ENCODE measurements at places on chromosomes 16 and 17.

DNA sequence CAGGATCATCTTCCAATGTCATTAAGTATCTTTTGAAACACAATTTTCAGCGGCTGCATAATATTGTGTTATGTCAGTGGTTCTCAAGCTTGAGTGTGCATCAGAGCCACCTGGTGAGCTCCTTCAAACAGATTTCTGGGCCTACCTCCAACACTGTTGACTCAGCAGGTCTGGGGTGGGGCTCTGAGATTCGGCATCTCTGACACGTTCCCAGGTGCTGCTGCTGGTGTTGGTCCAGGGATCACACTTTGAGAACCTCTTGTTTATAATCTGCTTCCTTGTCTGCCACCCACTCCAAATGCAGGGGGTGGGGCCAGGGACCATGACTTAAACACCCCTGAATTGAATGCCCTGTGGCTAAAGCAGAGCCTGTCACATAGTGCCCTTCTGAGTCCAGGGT lies 73.8 kb upstream of the HNF1B start:
- DNase-seq = no peak

DNA sequence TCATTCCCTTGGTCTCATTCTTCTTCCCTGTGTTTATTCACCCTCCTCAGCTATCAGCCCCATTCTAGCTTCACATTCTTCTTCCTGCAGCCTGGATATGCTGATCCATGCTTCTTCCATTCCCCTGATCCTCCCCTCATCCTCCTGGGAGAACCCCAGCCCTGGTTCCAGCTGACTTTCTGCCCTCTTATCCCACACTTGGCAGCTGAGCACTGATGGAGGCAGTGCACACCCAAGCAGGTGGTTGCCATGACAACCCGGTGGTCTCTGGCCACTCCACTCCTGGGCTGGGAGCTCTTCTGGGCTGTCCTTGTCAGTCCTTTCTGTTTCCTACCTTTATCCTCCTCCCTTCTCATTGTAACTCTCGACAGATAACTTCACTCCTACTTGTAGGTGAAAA lies 16.7 kb upstream of the TUBG2 start:
- DNase-seq = no peak

DNA sequence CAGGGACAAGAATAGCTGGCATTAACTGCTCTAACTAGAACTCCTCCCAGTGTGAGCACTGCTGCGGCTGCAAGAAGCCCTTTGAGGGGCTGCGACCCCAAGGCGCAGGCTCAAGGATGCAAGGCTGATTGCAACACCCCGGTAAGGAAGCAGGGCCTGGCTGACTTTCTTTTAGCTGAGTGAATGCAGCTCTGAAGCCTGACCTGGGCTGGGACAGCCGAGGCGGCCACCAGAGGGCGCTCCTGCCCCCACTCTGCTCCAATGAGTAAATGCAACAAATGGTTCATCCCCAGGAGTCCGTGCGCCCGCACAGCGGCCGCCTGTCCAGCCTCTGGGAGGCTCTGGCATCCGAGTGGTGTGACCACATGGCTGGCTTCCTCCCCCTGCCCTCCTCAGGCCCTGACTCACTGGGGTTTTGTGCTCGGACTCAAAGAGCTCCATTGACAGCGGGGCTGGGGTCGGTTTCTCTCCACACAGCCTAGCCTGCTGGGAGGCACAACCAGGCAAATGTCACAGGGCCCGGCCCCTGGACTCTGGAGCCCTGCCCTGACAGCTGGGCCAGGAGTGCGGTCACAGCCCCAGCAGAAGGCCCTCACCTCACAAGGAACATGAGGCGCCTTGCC lies at the start of gene SMIM5:
SMIM5 (plus strand) TSS at position 572 of the 623 bp plus-strand sequence. CDS start 6,768 bp downstream, outside the sequence.
- DNase-seq = peak; percentile 25

DNA sequence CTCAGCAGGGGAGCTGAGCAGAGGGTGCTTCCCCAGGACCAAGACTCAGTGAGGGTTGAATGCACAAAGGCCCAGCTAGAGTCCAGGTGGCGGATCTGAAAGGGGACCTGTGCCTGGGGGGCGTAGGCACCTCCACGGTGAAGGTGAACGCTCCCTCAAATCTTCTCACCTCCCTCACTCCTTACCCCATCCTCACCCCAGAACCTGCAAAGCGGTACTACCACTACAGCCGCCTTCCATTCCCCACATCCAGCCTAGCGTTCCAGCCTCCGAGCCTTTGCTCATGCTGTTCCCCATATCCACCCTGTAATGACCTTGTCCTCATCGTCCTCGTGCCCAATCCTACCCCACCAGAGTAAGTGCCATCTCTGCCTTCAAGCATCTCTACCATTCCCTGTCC lies 30.6 kb downstream of the TRPV3 start:
- DNase-seq = no peak

DNA sequence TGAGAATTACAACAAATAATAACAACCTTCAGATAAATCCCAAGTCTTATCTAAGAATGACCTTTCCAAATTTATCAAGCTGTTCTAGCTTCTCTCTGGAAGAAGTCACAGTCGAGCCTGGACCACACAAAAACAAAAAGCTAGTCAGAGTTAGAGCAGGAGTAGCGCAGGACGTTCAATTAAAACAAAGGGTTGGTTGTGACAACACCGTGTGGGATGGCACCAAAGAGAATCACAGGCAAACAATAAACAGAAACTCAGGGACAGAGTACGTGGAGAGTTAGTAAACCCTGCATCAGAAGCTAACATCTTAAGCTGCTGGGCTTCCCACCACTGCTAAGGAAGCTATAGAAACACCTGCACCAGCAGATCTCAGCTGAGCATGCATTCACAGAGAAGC lies 23.8 kb downstream of the ARHGAP17 start:
- no peak for DNase-seq

DNA sequence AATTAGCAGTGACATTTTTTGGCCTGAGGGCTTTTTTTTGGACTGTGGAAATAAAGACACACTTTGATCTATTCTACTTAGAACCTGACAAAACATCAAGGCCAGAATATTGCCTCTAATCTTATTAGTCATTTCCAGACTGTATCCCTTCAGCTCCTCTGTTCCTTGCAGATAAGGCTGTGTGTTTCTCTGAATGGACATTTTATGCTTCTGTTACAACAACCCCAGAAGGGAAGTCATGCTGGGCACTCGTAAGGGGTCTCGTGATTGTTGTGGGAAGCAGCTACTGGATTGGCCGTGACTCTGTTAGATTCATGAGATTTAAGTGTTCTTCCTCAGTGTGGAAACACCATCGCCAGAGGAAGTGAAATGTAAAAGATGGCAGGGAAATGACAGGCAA lies 31.6 kb upstream of the HS3ST2 start:
- DNase-seq = no peak

GRCh38 chr17:4768298-4768697 lies 3.4 kb upstream of the TM4SF5 start:
- DNase-seq = no peak

GRCh38 chr17:4505187-4505586 lies 6.5 kb downstream of the SPNS2 start:
- DNase-seq = no peak

DNA sequence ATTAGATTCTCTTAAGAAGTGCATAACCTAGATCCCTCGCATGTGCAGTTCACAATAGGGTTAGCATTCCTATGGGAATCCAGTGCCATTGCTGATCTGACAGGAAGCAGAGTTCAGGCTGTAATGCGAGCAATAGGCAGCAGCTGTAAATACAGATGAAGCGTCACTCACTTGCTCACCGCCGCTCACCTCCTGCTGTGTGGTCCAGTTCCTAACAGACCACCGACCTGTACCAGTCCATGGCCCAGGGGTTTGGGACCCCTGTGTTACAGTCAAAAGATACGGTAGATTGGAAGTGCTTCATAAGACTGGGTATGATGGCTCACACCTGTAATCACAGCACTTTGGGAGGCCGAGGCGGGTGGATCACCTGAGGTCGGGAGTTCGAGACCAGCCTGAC lies 2.8 kb downstream of the STAT5A start:
- no peak for DNase-seq

GRCh38 chr17:32878211-32878610 lies 1.3 kb upstream of the MYO1D start:
- DNase-seq = no peak

DNA sequence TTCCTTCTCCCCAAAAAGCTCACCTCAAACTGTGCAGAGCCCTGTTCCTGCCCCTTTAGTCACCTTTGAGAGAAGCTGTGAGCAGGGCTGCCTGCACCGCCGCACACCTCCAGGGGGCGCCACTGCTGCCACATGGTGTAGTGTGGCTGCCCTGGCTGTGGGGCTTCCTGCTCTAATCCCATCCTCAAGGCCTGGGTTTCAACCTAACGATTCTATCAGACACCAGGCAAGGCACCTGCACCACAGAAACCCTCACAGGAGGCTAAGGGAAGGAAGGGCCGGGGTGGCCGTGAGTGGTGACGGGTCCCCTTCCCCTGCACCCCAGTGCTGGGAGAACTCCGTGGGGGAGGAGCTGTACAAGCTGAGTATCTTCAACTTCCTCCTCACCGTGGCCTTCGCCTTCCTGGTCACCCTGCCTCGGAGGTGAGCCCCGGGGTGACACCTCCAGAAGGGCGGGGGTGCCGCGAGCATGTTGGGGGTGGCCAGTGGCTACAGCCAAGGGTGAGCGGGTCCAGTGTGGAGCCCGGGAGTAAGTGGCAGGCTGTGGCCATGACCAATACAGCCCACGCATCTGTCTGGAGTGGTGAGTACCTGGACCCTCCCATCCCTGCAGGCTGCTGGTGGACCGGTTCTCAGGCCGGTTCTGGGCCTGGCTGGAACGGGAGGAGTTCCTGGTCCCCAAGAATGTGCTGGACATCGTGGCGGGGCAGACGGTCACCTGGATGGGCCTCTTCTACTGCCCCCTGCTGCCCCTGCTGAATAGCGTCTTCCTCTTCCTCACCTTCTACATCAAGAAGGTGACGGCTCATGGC lies 7.0 kb downstream of the TMC8 start:
- DNase-seq = no peak

DNA sequence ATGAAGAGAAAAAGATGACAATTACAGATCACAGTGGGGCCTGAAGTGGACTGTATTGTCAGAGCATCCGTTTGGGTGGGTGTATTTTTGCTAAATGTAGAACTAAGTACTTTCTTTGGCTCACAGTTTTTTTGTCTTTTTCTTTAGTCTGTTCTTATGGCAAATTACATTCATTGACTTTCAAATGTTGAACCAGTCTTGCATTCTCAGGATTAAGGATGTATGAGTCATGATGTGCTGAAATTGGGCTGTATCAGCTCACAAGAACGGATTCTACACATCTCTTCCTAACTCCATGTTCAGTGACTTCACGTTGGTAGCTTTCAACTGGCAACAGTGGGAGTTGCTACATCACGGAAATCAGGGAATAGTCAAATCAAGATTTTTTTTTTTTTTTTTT lies 66.5 kb downstream of the TEX2 start:
- no peak for DNase-seq

DNA sequence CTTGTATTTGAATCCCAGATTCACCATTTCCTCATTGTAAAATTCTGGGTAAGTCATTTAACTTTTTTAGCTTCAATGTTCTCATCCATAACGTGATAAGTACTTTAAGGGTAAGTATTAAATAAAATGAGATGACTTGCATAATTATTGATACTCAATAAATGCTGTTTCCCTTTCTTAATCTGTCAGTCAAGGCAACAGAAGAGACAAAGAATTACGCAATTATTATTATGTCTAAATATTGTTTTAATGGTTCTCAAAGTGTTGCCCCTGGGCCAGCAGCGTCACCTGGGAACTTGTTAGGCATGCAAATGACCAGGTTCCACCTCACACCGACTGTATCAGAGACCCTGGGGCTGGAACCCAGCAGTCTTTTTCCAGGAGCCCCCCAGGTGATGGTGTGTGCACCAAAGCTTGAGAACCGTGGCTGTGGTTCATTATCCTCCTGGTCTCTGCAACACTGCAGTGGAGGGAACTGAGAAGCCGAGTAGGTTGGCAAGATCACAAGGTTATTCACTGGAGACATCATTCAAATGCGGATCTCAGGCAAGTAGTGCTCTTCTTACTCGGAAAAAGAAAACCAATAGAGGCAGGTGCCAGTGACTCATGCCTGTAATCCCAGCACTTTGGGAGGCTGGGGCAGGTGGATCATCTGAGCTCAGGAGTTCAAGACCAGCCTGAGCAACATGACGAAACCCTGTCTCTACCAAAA lies 43.5 kb downstream of the LYRM9 start:
- no peak for DNase-seq

DNA sequence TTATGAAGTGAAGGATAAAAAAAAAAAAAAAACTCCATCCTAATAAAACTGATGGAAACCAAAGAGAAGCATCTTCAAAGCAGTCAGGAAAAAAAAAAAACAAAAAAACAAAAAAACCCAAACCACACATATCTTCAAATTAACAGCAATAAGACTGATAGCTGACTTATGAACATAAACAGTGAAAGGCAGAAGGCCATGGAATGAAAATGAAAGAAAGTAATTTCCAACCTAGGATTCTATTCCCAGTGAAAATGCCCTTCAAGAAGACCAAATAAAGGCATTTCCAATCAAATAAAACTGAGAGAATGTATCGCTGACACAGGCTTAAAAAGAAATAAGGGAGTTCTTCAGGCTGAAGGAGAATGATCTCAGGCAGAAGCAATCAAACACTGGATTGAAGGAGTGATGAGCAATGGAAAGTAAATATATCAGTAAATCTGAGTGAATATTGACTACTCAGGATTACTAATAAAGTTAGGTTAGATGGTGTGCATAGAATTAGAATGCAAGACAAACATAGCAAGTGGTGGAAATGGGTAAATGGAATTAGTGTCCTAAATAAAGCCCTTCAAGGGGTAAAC lies 92.1 kb downstream of the USP31 start:
- DNase-seq = no peak

- DNase-seq = no peak
Observed at GRCh38 chr17:65618516-65618915, 57.1 kb upstream of the AXIN2 start.

DNA sequence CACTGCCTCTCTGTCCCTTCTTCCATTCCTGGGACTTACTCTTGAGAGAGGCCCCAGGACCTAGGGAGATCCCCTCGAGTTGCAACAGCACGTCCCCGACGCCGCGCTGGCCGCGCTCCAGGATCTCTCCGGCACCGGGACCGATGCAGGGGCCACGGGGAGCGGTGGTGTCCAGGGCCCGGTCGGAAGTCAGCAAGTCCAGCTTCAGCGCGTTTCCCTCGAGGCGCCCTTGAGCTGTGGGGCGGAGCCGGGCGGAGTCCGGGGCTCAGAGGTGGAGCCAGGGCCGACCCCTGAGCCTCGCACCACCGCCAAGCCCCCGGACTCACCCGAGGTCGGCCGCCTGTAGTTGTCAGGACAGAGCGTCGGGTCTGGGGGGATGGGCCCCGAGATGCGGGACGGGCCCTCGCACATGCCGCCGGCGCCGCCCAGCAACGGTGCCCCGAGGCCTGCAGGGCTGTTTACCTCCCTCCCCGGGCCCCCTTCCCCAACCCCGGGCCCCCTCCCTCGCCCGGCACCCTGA lies 458 bp downstream of the ENKD1 start:
- no peak for DNase-seq

- DNase-seq = no peak
Observed at GRCh38 chr17:33595828-33596227, 302.7 kb upstream of the ASIC2 start.

DNA sequence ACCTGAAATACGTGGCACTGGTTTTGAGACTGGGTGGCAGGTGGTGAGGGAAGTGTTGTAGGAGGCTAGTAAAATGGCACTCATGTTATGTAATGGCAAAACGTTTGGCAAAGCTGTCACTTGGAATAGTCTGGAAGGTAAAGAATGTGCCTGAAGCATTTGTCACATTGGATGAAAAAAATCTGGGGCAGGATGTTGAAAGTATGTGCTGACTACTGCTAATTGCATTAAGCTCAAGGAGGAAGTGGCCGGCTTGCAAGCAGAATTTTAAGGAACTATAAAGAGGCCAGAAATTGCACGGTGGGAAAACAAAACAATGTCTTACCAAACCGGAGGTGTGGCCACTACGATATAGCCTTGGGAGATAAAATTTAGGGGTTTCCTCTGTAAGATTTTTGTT lies 26.6 kb upstream of the NLRP1 start:
- DNase-seq = no peak
